ENCODE measurements at places on chromosomes 2 and 18. TPM values are rescaled to one million over a fixed set of nuclear protein-coding genes. Genes with fewer than 3 reads are reported as not detected.

The ANKRD44 gene
- 4.4 TPM for total RNA-seq

The C2orf42 gene
- 15.1 TPM for total RNA-seq

The OTOS gene
- not detected for total RNA-seq

The IL37 gene
- not detected for total RNA-seq

The ZNF512 gene
- 22.7 TPM for total RNA-seq

The PID1 gene
- total RNA-seq, result 18.2 TPM

The ZNF385B gene
- total RNA-seq, result under 0.01 TPM

The TPO gene
- total RNA-seq, result not detected

The ZNF2 gene
- total RNA-seq, result 7.2 TPM

The NPPC gene
- not detected for total RNA-seq

The IL36B gene
- not detected for total RNA-seq

The MAT2A gene
- 127 TPM for total RNA-seq

The C18orf54 gene
- 5.3 TPM for total RNA-seq

The REG3A gene
- total RNA-seq, result not detected

The ICOS gene
- total RNA-seq, result not detected
